Endothelial cell (in vitro differentiated cells): ENCODE measurements at places on chromosomes 2 and 18. TPM values are rescaled to one million over a fixed set of nuclear protein-coding genes. Genes with fewer than 3 reads are reported as not detected.

- DNase-seq = no peak
Observed at GRCh38 chr18:31439807-31440325, 7.7 kb upstream of the DSG3 start.

GRCh38 chr2:19434413-19434812 lies 76.0 kb upstream of the OSR1 start:
- DNase-seq = no peak

- no peak for DNase-seq
Observed at GRCh38 chr2:237561221-237561620, 5.2 kb upstream of the PRLH start.

DNA sequence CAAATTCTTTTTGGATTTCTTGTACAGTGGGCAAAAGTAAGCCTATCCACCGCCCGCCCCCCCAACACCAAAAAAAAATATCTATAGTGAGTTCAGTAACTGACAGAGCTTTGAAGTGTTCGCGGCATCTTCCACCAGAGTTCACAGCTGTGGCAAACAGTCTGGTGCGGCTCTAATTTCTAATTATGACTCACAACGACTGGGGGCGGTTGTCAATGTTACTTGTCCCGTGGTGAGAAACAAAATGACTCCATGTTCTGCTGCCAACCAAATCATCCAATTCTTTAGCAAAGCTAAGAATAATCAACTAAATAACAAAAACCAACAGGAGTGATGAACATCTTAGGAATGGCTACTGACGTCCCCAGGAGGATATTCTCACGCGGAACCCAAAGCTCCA lies 392.5 kb upstream of the SALL3 start:
- DNase-seq = no peak

GRCh38 chr2:159620796-159621195 lies 4.4 kb upstream of the BAZ2B start:
- no peak for DNase-seq

- no peak for DNase-seq
Observed at GRCh38 chr2:206273905-206274304, 558 bp upstream of the ZDBF2 start.

DNA sequence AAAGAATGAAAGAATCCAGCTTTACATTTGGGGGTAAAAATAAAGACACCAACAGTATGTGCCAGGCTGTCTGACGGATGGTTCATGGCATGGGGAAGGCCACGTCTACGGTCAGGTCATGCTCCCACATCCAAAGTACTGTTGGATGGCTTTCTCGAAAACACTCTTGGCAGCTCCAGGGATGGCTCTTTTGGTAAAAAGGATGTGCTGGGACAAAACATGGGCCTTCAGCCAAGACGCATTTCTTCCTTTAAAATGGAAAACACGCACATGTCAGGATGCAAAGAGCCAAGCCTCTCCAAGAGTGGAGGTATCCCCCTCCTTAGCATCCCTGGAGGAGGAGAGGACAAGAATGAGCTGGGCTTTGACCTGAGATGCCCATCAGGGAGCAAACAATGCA lies 376.5 kb upstream of the KLHL29 start:
- no peak for DNase-seq

DNA sequence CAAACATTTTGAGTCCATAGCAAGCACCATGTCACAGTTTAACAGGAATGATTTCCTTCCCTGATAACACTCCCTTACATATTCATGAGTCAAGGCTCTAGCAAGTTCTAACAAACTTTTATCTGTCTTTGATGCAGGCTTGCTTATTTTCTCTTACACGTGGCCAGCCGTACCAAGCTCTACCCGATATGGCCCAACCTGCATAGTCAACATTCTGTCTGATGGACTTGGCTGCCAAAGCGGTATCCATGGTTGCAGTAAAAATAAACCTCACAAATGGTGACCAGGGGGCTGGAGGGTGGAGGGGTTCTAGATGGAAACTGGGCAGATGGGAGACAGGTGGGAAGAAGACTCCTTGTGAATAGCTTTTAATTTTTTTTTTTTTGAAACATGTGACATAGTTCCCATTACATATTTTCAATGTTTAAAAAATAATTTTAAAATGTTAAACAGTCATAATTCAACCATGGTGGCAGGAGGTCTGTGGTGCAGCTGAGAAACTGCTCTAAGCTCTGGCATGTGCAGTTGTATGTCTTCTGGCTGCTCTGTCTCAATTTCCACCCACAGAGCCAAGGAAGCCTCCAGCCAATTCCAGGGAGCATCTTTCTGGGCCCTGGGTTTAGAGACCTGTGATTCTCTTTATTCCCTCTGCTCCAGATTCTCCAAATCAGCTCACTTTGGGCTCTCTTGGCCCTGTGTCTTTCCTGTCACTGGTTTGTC lies 20.7 kb upstream of the CXCR1 start:
- DNase-seq = no peak

- no peak for DNase-seq
Observed at GRCh38 chr2:202165945-202166344, 72.5 kb downstream of the SUMO1 start.

DNA sequence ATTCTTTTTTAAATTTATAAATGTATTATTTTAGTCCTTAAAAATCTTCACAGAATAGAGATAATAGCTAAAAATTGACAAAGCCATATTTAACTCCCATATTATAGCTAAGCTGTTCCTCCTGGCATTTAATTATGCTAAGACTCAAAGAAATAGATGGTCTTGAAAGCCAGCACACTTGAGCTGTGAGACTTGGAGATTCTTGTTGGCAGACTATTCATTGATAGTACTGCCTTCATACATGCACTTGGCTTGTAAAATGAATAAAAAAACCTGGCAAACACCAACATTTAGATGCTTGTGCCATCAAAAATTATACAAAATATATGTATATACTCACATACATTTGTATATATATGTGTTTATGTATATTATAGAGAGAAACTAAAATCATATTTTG lies 9.7 kb upstream of the LDAH start:
- no peak for DNase-seq

The ITGB6 gene
- not detected for total RNA-seq

The AQP12B gene
- total RNA-seq = not detected

The ALPG gene
- total RNA-seq = not detected

The ACSL3 gene
- 163 TPM for total RNA-seq

The RNF149 gene
- 32.0 TPM for total RNA-seq
